CD4-positive, alpha-beta memory T cell (primary cell): ENCODE measurements at places on chromosomes 6 and 20. TPM values are rescaled to one million over a fixed set of nuclear protein-coding genes. Genes with fewer than 3 reads are reported as not detected.

OPRM1 gene
- total RNA-seq = not detected

PDE10A gene
- not detected for total RNA-seq

LZTS3 gene
- total RNA-seq = 7.0 TPM

RBCK1 gene
- total RNA-seq = 109 TPM

DNA sequence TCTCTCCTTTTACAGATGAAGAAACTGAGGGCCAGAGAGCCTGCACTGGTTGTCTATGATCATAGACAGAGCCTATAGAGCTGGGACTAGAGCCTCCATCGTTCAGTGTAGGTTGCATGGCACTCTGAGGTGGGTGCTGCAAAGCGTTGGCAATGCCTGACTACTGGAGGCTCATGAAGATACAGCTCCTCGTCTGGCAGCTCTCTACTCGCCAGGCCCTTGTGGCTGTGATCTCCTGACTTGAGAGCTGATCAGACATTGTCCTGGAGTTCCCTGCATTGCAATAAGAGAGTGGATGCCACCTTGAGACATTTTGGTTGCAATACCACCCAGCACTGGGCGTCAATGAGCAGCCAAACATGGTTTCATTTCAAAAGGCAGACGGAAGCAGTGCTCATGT lies 270.1 kb upstream of the ARID1B start:
- no peak for DNase-seq
- no peaks in the 10 kb centered on the region for H3K4me1 ChIP-seq
- H3K4me3 ChIP-seq = no peak overlapping the region
- H3K36me3 ChIP-seq = no peaks in the 10 kb centered on the region
- H3K27ac ChIP-seq = no peak overlapping the region
